ENCODE measurements at places on chromosomes 6 and 20.

DNA sequence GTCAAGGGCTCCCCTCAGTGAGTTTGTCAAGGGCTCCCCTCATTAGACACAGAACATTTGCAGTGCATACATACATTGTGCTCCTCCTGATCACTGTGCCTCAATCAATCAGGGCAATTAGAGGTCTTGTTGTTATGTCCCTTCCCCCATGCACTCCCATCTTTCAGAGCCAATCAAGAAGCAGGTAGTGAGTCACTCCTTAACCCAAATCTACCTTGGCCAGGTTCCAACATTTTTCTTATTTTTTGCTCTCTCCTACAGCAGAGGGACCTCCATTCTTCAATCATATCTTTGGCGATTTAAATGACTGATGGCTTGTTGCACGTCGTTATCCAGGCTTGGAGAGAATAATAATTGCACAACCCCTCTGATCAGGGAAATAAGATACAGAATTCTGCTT, 409.9 kb upstream of the SPTLC3 start:
- DNase-seq: no peak

DNA sequence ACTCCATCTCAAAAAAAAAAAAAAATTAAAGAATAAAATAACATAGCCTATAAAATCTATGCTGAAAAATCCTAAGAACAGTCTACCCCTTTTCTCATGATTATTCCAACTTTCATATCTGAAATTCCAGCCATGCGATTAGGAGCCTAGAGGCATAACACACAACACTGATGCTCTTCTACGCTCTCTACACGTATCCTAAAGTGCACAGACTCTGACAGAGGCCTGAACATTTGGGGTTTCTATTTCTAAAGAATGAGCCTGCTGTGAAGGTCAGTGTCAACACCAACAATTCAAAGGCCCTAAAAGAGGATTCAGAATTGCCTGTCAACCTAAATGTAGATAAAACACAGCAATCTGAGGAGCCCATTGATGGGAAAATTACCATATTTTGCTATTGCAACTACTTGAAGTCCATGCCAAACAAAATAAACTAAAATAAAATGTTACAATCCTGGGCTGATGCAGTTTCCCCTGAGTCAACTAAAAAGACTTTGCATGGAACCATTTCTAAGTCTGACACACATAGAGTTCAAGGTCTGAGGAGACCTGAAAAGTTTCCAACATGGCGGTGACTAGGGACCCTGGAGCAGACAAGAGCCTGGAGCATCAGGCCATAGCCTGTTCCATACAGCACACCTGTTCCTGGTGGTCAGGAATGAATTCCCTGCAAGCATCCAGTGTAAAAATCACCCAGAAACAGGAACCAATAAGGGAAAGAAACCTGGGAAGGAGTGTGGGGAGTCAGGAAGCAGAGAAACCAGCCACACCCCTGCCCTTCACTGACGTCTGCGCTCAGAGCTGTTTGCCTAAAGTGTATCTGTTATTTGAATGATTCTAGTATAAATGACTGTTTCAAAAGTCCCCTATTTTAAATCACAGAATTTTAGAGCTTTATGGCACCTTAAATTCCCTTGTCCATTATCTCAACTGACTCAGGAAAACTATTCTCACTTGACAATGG, 11.8 kb downstream of the NINL start:
- no peak for DNase-seq

DNA sequence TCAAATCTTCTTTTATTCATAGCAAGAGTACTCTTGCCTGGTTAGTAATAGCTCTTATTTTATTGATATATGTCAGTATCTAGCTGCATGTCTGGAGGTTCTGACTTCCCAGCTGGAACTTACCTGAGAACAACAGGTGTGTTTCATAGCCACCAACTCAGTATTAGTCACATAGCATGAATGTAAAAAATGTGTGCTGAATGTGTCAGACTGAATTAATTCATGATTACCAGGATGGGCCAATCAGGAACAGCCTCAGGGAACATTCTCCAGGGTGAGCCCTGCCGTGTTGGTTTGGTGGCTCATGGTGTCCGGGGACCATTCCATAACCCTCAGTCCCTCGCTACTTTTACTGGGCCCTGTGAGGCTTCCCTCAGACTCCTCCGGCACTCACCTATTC, 99.7 kb downstream of the TULP4 start:
- DNase-seq: no peak

- DNase-seq: peak; percentile 80
These were observed 42.3 kb upstream of the NAA20 start for GRCh38 chr20:19974630-19975435.

GRCh38 chr20:51389543-51390264, 152.8 kb downstream of the NFATC2 start:
- no peak for DNase-seq

GRCh38 chr6:107670792-107671199, 153.3 kb downstream of the SCML4 start:
- DNase-seq: no peak

DNA sequence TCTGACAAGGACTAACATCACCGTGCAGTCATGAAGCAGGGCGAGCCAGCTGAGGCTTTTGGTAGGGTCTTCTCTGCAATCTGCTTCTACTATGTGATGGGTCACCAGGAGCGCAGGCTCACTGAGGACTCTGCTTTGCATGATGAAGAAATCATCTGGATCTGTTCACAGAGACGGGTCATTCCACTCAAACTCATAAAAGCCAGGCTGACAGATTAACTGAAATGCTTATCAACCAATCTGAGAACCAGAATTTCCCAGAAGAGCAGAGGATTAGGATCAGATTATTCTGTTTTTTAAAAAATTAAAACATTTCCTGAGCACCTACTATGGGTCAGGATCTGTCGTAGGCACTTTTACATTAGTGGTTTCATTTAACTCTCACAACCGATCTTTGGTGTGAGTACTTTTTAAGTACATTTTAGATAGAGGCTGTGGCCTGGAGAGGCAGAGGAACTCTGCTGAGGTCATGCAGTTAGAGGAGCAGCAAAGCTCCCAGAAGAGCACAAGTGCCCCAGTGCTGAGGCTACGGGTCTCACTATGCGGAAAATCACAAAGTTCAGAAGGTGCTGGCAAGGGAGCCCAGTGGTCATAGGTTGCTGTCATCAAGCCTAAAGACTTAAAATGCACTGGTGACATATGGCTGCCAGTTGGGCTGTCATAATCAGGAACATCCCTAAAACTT, 109.1 kb downstream of the BACH2 start:
- DNase-seq: no peak

DNA sequence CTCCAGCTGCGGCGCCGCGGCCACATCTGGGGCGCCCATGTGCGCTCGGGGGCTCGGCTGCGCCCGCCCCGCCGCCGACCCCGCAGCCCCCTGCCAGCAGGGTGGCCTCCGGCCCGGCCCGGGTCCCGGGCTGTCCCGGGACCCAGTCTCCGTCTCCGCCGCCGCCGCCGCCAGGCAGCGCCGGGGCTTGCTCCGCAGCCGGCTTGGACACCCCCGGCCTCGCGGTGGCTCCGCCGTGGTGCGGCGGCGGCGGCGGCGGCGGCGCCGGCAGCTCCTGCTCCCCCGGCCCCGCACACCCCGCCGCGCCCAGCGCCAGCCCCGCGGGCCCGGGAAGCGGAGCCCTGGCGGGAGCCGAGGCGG, 219 bp downstream of the ISM1 start:
- DNase-seq: no peak

- DNase-seq: no peak
These were observed 220.4 kb downstream of the TAF4 start for GRCh38 chr20:61845233-61845671.

DNA sequence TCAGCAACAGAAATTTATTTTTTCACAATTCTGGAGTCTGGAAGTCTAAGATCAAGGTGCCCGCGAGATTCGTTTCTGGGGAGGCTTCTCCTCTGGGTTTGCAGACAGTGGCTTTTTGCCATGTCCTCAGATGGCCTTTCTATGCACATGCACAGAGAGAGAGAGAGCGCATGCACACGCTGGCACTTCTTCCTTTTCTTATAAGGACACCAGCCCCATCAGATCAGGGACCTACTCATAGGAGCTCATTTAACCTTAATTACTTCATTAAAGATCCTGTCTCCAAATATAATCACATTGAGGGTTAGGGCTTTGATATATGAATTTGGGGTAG, 260.7 kb upstream of the PLCB4 start:
- DNase-seq: no peak

DNA sequence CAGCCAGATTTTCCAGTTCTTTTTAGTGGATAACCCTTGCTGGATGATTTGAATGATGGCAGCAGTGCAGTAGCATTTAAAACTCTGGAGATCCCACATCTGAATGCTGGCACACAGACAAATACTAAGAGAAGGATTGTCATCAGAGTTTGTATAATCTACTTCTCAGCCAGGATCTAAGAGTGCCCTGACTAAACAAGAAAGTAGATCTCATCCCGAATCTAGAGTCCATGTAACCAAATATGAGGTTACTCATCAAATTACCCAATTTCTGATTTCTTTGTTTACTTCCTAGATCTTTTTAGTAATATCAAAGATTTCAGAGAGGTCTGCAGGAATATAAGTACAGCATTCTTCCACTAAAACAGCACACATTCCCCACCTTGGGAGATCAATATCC, 7.8 kb downstream of the TMC2 start:
- no peak for DNase-seq

GRCh38 chr6:122026582-122027369, 372.7 kb upstream of the HSF2 start:
- DNase-seq: no peak

DNA sequence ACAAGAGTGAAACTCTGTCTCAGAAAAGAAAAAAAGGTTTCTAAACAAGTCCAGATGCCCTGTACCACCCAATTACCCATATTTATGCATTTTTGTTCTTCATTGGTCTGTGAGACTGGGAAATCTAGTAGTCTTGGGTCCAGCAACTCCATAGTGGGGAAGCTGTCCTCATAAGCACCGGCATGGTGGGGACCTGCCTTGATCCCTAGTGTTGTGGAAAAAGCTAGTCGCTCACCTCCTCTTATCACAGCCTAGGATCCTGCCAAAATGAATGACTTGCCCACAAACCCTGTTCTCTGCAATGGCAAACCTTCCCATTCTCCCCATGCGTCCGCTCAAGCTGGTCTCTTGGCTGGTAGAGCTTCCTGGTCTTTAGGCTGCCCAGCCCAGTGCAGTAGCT, 38.3 kb upstream of the GABRR1 start:
- no peak for DNase-seq

DNA sequence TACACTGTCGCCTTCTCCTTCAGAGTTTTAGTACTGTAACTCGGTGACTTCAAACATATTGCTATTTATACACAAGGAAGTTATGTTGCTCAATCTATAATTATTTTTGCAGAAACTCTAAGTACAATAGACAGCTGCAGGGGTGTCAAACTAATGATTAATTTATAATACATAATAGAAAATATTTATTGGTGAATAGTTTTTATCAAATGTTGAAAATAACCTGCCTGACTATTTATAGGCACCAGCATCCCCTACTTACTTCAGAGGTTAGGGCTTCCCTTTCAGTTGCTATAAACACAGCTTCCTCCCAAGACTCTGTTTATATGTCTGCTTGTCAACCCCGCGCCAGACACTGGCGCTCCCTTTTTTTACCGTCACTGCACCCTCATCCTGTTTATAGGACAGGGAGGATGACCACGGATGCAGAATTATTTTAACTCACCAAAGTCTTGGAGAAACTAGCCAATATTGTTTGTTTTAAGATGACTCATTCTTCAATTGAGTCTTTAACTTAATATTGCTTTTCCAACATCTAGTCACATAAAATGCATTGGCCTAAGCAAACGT, 225.0 kb downstream of the ALDH8A1 start:
- no peak for DNase-seq

- DNase-seq: no peak
These were observed 248.2 kb downstream of the DLL1 start for GRCh38 chr6:170042596-170043118.

DNA sequence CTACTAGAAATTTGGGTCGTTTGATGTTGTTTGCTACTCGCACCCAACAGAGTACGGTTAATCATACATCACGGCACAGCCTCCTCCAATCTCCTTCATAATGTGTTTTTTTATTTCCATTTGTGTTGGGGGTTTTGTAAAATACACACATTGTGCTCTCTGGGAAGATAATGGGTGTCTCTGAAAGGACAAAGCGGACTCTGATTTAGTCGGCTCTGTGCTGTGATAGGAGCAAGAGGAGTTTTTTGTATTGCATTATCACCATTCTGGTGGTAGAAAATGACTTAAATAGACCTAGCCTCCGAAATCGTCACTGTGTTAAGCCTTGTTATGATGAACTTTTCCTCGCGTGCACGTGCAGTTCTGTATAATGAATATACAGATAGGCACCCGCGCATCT, 196.3 kb downstream of the CDH4 start:
- no peak for DNase-seq

DNA sequence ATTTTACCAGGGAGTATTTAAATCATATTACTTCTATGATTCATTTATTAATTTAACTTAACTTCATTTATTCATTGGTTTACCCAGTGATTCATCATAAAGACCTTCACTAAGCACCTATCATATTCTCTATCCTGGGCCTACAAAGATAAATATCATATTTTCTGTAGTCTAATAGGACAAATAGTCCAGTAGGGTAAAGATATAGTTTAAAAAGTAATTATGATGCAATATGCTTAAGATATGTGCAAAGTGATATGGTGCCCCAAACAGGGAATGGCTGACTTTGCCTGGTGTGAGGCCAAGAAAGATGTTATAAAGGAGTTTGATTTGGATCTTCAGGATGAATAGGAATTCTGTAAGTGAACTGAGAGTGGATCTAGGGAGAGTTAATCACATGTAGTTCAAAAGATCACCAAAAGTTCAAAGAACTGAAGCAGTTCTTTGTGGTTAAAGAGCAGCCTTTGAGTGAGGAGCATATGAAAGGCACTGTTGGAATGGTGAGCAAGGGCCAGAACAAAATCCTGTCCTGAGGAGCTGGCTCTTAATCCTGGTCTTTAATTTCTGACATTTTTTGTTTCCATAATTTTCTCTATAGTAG, 45.5 kb downstream of the MLIP start:
- DNase-seq: no peak

Data from nucleus accumbens (tissue), 56 donors.